ENCODE measurements at places on chromosomes 11 and 22. TPM values are rescaled to one million over a fixed set of nuclear protein-coding genes. Genes with fewer than 3 reads are reported as not detected.
A peak's percentile ranks its signal among the peaks of the same experiment; 100 is the strongest.

The TRIM6 gene
- 13.8 TPM for polyA plus RNA-seq

GRCh38 chr11:16380941-16381568 lies 24.7 kb upstream of the SOX6 start:
- no peak overlapping the region for H3K27ac ChIP-seq
- H3K27me3 ChIP-seq: no peaks in the 10 kb centered on the region
- H3K4me1 ChIP-seq: peaks cover 17% of the 10 kb centered on the region
- no peaks in the 10 kb centered on the region for H3K36me3 ChIP-seq
- DNase-seq: no peak

The ME3 gene
- polyA plus RNA-seq: 9.6 TPM

GRCh38 chr11:83662494-83662893 lies 376.3 kb upstream of the CCDC90B start:
- H3K4me3 ChIP-seq: no peak overlapping the region
- no peak for DNase-seq
- H3K27me3 ChIP-seq: no peaks in the 10 kb centered on the region

GRCh38 chr11:61885166-61885778 lies 6.1 kb downstream of the FADS3 start:
- H3K4me1 ChIP-seq: peaks cover 3% of the 10 kb centered on the region
- no peak overlapping the region for H3K4me3 ChIP-seq
- H3K27ac ChIP-seq: no peak overlapping the region
- no peaks in the 10 kb centered on the region for H3K27me3 ChIP-seq
- peaks cover 2% of the 10 kb centered on the region for H3K36me3 ChIP-seq

DNA sequence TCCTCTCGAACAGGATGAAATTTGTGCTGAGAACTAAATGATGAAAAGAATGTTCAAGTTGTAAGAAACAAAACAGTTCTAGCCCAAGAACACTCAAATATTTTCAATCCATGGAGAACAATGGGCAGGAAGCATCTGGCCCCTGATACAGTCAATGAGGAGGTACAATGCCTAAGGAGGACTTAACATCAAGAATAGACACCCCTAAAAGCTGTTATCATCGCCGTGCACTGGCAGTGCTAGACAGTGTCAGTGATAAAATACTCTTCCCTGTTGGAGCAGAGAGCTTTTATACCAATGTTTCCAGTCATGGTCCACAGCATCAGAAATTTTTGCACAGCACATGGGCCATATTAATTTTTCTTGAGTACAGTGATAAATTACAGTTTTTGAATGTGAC lies 20.2 kb upstream of the VSTM5 start:
- H3K36me3 ChIP-seq: no peaks in the 10 kb centered on the region
- H3K4me1 ChIP-seq: no peaks in the 10 kb centered on the region

- no peaks in the 10 kb centered on the region for H3K4me1 ChIP-seq
- no peak overlapping the region for H3K27ac ChIP-seq
- H3K27me3 ChIP-seq: no peaks in the 10 kb centered on the region
These were observed 11.3 kb upstream of the PRMT3 start for GRCh38 chr11:20376162-20376730.

GRCh38 chr11:100830978-100831732 lies 144.1 kb downstream of the ARHGAP42 start:
- no peaks in the 10 kb centered on the region for H3K27me3 ChIP-seq
- H3K36me3 ChIP-seq: no peaks in the 10 kb centered on the region
- H3K4me1 ChIP-seq: peaks cover 17% of the 10 kb centered on the region
- DNase-seq: peak; percentile 82
- no peak overlapping the region for H3K4me3 ChIP-seq
- H3K27ac ChIP-seq: no peak overlapping the region

- no peaks in the 10 kb centered on the region for H3K27me3 ChIP-seq
- H3K27ac ChIP-seq: no peak overlapping the region
- H3K36me3 ChIP-seq: no peaks in the 10 kb centered on the region
- no peak for DNase-seq
These were observed 27.0 kb downstream of the ART5 start for GRCh38 chr11:3614742-3615171.

The TPBGL gene
- polyA plus RNA-seq: not detected

DNA sequence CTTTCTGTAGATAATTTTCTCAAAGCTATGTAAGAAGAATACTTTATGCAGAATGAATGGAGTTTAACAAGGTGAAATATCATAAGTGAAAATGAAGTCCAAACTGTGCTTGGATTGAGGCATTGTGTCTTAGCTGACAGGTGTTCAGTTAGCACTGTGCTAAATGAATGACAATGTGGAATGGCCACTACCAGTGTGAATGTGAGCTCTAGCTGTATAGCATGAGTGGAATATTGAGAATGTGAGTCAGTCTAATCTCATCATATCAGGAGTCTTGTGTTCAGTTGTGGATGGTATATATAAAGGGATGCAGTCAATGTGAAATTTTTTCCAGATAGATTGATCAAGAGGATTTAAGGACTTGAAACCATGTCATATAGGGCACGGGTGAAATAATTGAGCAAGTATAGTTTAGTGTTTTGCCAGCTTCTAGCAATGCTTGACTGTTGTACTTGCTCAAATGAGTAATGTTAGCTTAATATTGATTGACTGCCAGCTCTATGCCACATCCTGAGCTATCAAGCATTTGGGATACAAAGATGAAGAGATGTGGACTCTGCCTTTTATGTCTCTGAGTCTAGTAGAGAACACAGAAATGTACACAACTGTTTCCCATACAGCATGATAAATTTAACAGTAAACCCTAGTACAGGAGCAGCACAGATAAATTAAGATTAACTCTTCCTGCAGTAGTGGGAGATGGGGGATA lies 10.6 kb upstream of the RAG2 start:
- H3K36me3 ChIP-seq: no peaks in the 10 kb centered on the region
- H3K4me1 ChIP-seq: no peaks in the 10 kb centered on the region
- no peak overlapping the region for H3K4me3 ChIP-seq
- no peak overlapping the region for H3K27ac ChIP-seq
- H3K27me3 ChIP-seq: no peaks in the 10 kb centered on the region

DNA sequence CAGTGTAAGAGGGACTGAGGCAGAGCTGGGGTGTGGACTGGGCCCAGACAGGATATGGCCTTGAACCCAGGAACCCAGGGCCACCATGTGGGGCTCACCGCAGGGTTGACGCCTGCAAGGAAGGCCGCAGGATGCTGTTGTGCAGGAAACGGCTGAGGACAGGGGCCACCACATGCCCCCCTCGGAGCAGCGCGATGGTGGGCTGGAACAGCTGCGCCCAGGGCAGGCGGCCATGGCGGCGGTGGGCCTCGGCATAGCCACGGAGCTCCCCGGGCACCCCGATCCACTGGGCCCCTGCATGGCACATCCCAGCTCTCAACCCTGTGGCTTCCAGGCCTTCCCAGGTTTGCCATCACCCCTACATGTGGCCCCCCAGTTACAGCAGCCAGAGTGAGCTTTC lies 12.2 kb downstream of the GGT5 start:
- H3K27ac ChIP-seq: no peak overlapping the region
- no peaks in the 10 kb centered on the region for H3K27me3 ChIP-seq
- H3K4me1 ChIP-seq: no peaks in the 10 kb centered on the region
- H3K36me3 ChIP-seq: no peaks in the 10 kb centered on the region

The SERHL2 gene
- polyA plus RNA-seq: 1.6 TPM

DNA sequence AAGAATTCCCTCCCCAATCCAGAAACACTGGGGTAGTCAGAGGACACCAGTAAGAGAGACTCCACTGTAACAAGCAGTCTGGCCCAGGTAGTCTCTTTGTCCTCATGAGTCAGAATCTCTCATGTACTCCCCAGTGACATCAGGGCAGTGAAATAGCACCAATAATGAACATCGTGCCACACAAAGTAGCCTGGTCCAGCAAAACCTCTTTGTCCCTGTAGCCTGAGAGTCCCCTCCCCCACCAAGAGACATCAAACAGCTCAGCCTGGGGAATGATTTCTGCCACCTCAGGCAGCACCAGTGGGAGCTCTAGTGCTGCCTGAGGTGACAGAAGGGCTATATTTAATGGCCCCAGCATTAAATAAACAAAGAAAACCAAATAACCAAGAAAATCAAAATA lies 88.1 kb downstream of the SBF2 start:
- peaks cover 5% of the 10 kb centered on the region for H3K4me1 ChIP-seq
- H3K4me3 ChIP-seq: no peak overlapping the region
- no peak for DNase-seq
- H3K27ac ChIP-seq: no peak overlapping the region

GRCh38 chr22:27853424-27853823 lies 51.9 kb upstream of the MN1 start:
- peaks cover 17% of the 10 kb centered on the region for H3K4me1 ChIP-seq
- no peak overlapping the region for H3K27ac ChIP-seq
- no peaks in the 10 kb centered on the region for H3K27me3 ChIP-seq
- DNase-seq: no peak
- no peak overlapping the region for H3K4me3 ChIP-seq

DNA sequence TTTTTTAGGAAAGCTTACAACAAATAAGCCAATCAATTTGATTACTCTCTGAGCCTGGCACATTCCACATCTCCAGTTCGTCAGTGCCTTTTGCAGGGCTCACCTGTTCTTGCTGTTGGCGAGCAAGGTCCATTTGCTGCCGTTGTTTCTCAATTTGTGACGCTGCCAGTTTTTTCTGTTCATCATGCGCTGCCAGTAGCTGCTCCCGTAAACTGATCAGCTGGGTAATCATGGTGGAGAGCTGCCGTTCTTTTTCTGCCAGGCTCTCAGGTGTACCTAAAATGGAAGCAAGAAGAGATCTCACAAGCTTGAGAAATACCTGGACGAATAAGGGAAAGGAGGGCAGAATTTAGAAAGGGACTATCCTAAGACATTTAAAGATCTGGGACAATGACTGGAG lies 169.7 kb downstream of the SOX6 start:
- H3K4me1 ChIP-seq: peaks cover 9% of the 10 kb centered on the region
- no peaks in the 10 kb centered on the region for H3K36me3 ChIP-seq
- no peak overlapping the region for H3K27ac ChIP-seq
- H3K27me3 ChIP-seq: no peaks in the 10 kb centered on the region
- no peak for DNase-seq
- no peak overlapping the region for H3K4me3 ChIP-seq

- no peaks in the 10 kb centered on the region for H3K27me3 ChIP-seq
- no peaks in the 10 kb centered on the region for H3K4me1 ChIP-seq
- DNase-seq: no peak
- H3K4me3 ChIP-seq: no peak overlapping the region
- H3K27ac ChIP-seq: no peak overlapping the region
These were observed 368.9 kb downstream of the BUD13 start for GRCh38 chr11:116403794-116404461.

The KRTAP5-1 gene
- polyA plus RNA-seq: not detected

GRCh38 chr22:25487508-25487907 lies 77.0 kb upstream of the GRK3 start:
- H3K4me3 ChIP-seq: no peak overlapping the region
- H3K27ac ChIP-seq: no peak overlapping the region
- H3K27me3 ChIP-seq: no peaks in the 10 kb centered on the region

The RAPSN gene
- not detected for polyA plus RNA-seq

The SCO2 gene
- 0.42 TPM for polyA plus RNA-seq

GRCh38 chr11:129787532-129788155 lies 28.0 kb upstream of the TMEM45B start:
- no peak for DNase-seq
- H3K27ac ChIP-seq: no peak overlapping the region
- no peaks in the 10 kb centered on the region for H3K4me1 ChIP-seq
- no peaks in the 10 kb centered on the region for H3K27me3 ChIP-seq
- H3K4me3 ChIP-seq: no peak overlapping the region

DNA sequence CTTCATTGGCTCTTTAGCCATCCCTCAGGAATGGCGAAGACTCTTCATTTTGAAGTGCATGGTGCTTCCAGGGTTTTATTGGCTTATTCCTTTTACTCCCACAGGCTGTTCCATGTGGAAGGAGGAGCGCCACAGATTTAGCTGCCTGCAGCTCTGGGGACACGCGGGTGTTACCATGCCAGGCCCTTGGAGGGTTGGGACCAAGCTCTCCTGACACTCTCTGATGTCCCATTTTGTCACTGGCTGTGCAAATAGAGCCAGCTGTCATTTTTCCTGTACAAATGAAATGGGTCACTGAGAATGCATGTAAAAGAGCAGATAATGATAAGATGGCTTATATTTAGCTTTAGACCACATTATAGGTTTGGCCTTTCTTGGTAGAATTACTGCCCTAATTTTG lies 9.2 kb downstream of the THYN1 start:
- H3K4me1 ChIP-seq: no peaks in the 10 kb centered on the region
- no peak overlapping the region for H3K27ac ChIP-seq
- H3K36me3 ChIP-seq: peaks cover 20% of the 10 kb centered on the region

DNA sequence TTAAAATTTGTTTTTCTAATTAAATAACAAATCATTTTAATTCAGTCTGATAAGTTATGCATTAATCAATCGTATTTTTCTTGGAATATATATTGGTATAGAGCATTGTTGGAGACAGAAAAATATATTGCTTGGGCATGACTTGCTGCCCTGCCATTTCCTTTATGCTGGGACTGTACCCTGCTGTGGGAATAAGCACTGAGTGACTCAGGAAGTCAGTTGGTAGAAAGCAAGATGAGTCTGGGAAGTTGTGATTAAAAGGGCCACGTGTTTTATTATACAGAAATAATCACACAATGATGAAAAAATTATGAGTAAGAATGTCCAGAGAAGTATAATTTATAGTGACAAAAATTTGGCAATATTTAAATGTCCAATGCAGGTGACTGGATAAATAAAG lies 139.5 kb downstream of the KIF18A start:
- no peaks in the 10 kb centered on the region for H3K4me1 ChIP-seq
- H3K4me3 ChIP-seq: no peak overlapping the region

The MOGAT2 gene
- not detected for polyA plus RNA-seq

DNA sequence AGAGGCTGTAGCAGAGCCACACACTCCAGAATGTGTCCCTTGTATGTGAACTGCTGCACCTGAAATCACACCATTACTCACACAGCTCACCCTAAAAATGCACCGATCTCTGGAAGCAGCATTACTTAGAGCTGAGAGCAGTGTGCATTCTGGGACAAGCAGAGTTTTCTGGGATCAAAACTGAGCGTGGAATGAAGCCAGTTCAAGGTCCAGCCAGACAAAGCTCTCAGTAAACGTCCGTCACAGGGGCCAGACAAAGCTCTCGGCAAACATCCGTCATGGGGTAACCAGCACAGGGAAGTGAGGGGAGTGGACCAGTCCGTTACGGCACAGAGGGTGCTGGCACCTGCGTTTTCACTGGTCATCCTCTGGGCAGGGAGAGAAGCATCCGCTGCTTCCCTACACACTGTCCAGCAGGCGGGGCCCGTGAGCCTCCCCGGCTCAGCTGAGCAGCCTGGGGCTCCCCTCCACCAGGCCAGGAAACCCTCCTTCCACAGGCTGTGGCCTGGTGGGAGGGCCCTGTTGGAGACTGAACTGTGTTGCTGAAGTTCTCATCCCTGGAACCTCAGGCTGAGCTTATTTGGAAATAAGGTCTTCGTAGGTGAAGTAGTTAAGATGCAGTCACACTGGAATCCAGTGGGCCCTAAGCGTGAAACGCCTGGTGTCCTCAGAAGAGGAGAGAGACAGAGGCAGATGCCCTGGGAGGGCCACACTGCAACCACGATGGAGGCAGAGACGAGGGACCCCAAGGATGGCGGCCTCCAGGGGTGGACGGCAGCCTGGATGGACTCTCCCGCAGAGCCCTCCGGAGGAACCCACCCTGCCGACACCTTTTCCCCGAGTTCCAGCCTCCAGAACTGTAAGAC lies 883.9 kb downstream of the BRD1 start:
- DNase-seq: no peak
- no peak overlapping the region for H3K27ac ChIP-seq
- no peaks in the 10 kb centered on the region for H3K4me1 ChIP-seq
- H3K27me3 ChIP-seq: no peaks in the 10 kb centered on the region
- no peak overlapping the region for H3K4me3 ChIP-seq

The BTG4 gene
- 0.09 TPM for polyA plus RNA-seq

GRCh38 chr11:32891657-32892354 lies 805 bp upstream of the QSER1 start:
- peak overlapping the region; percentile 74 for H3K27ac ChIP-seq
- H3K27me3 ChIP-seq: no peaks in the 10 kb centered on the region
- H3K4me1 ChIP-seq: peaks cover 13% of the 10 kb centered on the region
- H3K4me3 ChIP-seq: peak overlapping the region; percentile 70
- H3K36me3 ChIP-seq: no peaks in the 10 kb centered on the region
